ENCODE measurements at places on chromosomes 1 and 21.

GRCh38 chr1:76053021-76053420 lies 21.5 kb upstream of the ST6GALNAC3 start:
- no peak overlapping the region for H3K27ac ChIP-seq
- H3K27me3 ChIP-seq, result no peaks in the 10 kb centered on the region
- DNase-seq, result no peak
- H3K4me3 ChIP-seq, result no peak overlapping the region
- H3K4me1 ChIP-seq, result no peaks in the 10 kb centered on the region

DNA sequence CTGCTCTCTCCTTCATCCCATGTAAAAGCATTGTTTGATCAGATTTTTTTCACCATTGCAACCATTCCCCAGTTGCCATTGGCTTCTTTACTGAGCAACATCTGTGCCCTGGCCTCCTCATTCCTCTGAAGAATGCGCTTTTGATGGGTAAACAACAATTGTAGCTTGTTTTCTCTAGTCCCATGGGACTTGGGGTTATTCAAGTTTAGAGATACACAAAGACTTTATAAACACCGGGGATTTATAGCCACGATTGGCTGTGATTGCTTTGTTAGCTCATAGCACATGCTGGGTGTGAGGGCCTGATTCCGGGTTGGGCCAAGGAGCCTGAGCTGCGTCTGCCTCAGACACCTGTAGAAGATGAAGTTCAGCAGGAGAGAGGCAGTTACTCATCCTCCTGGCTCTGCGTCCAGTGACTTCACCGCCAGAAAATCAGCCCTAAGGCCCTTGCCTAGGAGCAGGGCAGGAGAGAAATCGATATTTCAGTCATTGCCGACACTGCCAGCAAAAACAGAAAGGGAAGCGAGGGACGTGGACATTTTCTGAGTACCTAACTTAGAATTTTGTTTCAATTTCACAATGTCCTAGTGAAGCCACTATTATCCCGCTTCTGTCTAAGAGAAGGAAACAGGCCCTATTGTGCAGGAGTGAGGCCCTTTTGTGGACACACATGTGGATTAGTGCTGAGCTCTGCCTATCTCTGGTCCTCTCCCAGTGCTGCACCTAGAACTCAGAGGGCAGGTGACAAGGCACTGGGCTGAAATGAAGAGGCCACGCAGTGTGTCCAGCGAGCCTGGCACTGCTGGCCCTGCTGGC lies 159.8 kb upstream of the USP24 start:
- H3K4me1 ChIP-seq, result peaks cover 10% of the 10 kb centered on the region
- no peak overlapping the region for H3K4me3 ChIP-seq
- H3K36me3 ChIP-seq, result no peaks in the 10 kb centered on the region
- no peak for DNase-seq

- H3K27me3 ChIP-seq, result no peaks in the 10 kb centered on the region
- H3K36me3 ChIP-seq, result no peaks in the 10 kb centered on the region
- H3K27ac ChIP-seq, result no peak overlapping the region
- H3K4me3 ChIP-seq, result no peak overlapping the region
Observed at GRCh38 chr1:174723816-174724215, 275.9 kb upstream of the CACYBP start.

GRCh38 chr1:212007886-212008285 lies 27.5 kb downstream of the INTS7 start:
- DNase-seq, result no peak
- no peaks in the 10 kb centered on the region for H3K36me3 ChIP-seq
- H3K4me1 ChIP-seq, result no peaks in the 10 kb centered on the region
- no peak overlapping the region for H3K4me3 ChIP-seq

DNA sequence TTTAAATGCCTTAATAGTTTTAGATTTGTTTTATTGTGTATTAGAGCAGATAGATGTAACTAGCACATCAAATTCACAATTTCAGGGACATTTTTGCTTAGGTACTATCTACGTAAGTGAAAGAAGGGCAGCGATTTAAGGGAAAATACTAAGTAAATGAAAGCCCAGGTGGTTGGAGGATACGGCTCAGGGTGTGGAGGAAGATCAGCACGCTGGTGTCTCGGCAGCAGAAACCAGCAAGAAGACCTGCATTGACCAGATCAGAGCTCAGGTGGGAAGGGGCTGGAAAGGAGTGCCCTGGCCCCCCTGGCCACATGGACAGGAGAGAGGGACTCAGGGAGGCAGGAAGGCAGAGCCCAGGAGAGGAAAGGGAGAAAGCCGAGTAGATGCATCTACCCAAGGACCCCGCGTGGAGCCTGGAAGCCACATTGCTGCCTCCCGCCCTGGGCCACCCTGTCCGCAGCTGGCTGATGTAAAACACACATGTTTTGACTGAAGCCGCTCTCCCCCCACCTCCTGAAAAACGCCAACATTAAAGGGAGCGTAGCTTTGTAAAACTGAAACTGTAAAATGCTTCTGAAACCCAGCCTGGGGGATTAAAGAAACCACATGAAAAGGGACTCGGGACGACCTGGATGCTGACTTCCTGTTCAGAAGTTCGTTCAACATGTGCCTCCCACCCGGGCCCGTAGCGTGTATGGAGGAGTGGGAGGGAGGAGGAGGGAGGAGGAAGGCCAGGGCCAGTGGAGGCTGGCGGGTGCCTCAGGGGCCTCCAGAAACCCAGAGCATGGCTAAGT lies 72.6 kb upstream of the TARDBP start:
- no peaks in the 10 kb centered on the region for H3K27me3 ChIP-seq
- peaks cover 3% of the 10 kb centered on the region for H3K4me1 ChIP-seq
- no peak overlapping the region for H3K4me3 ChIP-seq
- no peak overlapping the region for H3K27ac ChIP-seq

DNA sequence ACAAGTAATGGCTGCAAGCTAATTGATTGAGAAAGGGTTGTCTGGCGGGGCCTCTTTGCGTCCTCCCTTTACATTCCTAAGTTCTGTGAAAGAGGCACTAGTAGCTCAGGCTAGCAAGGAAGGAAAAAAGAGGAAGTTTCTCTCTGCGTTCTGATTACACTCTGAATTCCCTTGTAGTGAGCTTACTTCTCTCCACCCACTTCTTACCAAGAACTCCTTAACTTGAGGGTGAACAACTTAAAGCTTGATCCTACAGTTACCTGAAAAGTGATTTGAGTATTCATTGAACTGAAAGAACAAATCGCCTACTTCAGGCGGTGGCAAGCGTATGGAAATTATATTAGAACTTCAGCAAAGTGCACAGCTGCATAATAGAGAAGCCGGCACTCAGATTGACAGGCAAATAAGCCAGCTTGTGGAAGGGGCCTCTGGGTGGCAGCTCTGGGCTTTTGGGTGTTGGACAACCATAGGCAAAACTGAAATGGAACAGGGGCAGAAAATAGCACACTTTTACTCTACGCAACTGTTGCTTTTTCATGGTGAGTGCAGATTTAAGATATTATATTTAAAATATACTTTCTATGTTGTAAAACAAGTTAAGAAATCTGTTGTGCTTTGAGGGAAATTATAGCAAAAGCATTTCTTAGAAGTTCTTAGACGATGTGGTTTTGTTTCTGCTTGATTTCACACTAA lies 464.5 kb downstream of the USP25 start:
- no peaks in the 10 kb centered on the region for H3K36me3 ChIP-seq
- H3K27me3 ChIP-seq, result no peaks in the 10 kb centered on the region
- peak overlapping the region; percentile 84 for H3K27ac ChIP-seq
- peak overlapping the region; percentile 46 for H3K4me3 ChIP-seq

DNA sequence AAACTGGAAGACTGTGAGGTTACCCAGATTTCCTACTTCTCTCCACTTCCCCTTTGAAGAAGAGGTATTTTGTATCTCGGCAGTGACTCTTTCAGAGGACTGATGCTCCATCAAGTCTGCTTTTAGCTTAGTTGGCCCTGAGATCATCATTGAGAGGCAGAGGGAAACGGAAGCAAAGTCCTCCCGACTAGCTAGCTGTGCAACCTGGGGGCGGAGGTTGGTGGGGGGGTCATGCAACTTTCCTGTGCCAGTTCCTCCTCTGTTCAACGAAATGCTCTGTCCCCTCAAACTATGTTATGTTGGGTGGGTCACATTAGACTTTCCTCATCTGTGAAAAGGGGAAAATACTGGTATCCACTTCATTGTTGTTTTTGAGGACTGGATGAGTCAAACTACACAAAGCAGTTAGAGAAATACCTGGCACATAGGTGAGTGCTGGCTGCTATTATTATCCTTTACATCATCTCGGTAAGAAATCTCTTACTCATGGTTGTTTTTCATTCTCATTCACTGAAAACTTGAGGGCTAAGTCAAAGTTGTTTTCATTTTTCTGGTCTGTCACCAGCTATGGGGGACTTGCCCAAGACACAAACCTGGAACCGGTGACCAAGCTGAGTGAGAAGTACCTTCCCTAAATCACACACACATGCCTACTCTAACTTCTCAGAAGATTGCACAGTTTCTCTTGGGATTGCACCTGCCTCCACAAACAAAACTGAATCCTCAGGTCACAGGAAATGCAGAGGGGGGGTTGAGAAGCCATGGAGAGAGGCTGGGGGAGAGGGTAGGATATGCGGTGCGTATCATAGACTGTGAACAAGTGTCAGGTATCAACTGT lies 83.3 kb downstream of the ABCA4 start:
- DNase-seq, result no peak
- peaks cover 2% of the 10 kb centered on the region for H3K4me1 ChIP-seq
- H3K36me3 ChIP-seq, result no peaks in the 10 kb centered on the region
- no peaks in the 10 kb centered on the region for H3K27me3 ChIP-seq

- no peaks in the 10 kb centered on the region for H3K27me3 ChIP-seq
- H3K4me3 ChIP-seq, result no peak overlapping the region
- peak overlapping the region; percentile 67 for H3K27ac ChIP-seq
- DNase-seq, result no peak
- H3K4me1 ChIP-seq, result peaks cover 38% of the 10 kb centered on the region
Observed at GRCh38 chr1:31700468-31701090, 3.2 kb downstream of the COL16A1 start.

DNA sequence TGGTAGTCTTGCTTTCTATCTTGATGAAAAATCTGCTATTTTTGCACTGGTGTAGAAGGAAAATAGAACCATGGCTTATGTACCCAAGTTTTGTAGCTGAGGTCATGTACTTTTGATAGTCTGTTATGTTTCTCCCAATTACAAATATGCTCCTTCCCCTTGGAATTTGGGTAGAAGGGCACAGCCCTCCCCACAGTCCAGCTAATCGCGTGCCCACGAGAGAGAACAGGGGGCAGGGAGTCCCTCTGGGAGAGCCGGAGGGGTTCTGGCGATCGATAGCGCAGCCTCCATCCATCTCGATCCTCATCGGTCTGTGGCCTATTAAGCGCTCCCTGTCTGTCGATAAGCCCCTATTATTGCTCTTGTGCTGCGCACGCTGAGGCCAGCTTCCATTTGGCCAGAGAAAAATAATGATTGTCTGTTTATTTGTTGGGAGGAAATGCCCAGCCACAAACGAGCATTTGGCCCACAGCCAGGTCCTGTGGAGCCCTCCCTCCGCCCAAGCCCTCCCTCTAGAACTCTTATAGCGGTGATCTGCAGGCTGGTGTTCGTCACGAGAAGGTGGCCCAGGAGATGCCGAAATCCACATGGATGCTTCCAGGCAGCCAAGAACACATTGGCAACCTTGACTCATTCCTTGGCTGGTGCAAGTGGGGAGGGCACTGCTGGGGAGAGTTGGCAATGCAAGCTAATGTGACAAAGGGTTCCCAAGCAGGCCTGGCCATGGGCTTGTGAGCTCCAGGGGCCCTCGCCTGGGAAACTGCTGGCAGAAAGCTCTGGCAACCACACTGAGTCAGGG lies 134.7 kb upstream of the TNR start:
- no peaks in the 10 kb centered on the region for H3K4me1 ChIP-seq
- H3K36me3 ChIP-seq, result no peaks in the 10 kb centered on the region

DNA sequence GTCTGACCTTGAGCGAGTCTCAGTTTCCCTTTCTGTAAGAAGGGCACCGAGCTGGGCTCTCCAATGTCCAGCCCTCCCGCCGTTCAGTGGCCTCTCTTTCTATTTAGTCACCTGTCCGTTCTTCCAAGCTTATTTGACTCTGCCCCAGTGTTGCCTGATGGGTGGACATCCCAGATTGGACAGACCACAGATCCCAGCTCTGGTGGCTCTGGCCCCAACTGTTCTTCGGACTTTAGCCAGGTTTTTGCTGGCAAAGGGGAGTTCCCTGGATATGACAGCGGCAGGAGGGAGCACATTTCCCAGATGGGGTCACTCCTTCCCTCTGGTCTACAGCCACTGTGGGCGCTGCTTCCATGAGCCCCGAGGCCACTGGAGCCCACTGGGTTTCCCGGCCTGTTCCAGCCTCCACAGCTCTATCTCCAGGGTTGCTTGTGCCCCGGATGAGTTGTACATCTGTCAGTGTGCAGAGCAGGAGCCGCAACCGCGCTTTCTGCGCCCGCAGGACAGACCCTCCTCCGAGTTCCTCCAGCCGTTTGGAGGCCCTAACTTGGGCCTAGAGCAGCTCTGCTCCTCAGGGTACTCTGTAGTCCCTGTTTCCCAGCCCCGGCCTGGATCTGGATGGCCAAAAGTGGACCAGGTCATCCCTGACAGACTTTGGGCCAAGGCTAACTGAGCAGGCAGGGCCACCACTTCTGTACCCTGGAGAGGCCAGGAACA lies 3.8 kb downstream of the DMBX1 start:
- H3K36me3 ChIP-seq, result no peaks in the 10 kb centered on the region
- no peak overlapping the region for H3K27ac ChIP-seq
- H3K27me3 ChIP-seq, result no peaks in the 10 kb centered on the region
- DNase-seq, result no peak
- H3K4me3 ChIP-seq, result no peak overlapping the region
- no peaks in the 10 kb centered on the region for H3K4me1 ChIP-seq

GRCh38 chr1:234065794-234066447 lies 161.4 kb downstream of the SLC35F3 start:
- peak; percentile 47 for DNase-seq
- no peaks in the 10 kb centered on the region for H3K36me3 ChIP-seq
- H3K27me3 ChIP-seq, result no peaks in the 10 kb centered on the region
- H3K27ac ChIP-seq, result no peak overlapping the region
- no peak overlapping the region for H3K4me3 ChIP-seq

- no peaks in the 10 kb centered on the region for H3K27me3 ChIP-seq
- DNase-seq, result no peak
- H3K27ac ChIP-seq, result no peak overlapping the region
- no peak overlapping the region for H3K4me3 ChIP-seq
- no peaks in the 10 kb centered on the region for H3K36me3 ChIP-seq
Observed at GRCh38 chr1:207205614-207206061, 101.6 kb downstream of the C4BPA start.

- DNase-seq, result no peak
- H3K27ac ChIP-seq, result no peak overlapping the region
- H3K36me3 ChIP-seq, result no peaks in the 10 kb centered on the region
- no peaks in the 10 kb centered on the region for H3K4me1 ChIP-seq
- H3K4me3 ChIP-seq, result no peak overlapping the region
Observed at GRCh38 chr1:238492271-238492670, 601.5 kb upstream of the ZP4 start.
